Gastrocnemius medialis (tissue), 4 donors: ENCODE measurements at places on chromosomes 7 and 10.

DNA sequence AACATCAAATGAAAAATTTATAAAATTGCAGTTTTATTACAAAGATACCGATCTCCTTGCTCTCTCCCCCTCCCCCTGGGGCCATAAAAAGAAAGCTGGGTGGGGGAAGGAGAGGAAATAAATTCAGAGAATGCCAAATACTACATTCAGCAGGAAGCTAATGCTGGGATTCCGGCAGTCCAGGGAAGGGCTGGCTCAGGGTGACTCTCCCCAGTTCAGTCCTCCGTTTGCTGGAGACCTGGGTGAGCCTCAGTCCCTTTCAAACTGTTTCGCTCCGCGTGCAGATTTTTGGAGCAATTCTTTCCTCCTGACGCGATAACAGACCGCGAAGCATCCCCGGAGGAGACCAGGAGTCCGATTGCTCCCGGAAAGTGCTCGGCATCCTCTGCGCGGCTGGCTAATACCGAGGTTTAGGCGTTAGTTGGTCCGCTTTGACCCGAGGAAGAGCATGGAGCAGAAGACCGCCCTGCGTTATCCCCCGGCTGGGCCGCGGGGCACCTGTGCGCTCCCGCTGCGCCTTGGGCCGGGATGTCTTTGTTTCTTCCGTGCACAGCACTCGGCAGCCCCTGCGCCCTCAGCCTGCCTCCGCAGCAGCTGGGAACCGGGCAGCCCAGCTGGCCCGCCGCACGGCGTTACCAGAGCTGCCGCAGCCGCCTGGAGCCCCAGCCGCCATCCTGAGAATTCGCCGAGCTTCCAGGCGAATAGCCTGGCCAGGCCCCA is 3.9 kb upstream of the HOXA2 start:
- no peaks in the 10 kb centered on the region for H3K27me3 ChIP-seq
- peak overlapping the region; percentile 65 for H3K27ac ChIP-seq
- peaks cover 20% of the 10 kb centered on the region for H3K4me1 ChIP-seq
- DNase-seq, result no peak
- H3K36me3 ChIP-seq, result no peaks in the 10 kb centered on the region

DNA sequence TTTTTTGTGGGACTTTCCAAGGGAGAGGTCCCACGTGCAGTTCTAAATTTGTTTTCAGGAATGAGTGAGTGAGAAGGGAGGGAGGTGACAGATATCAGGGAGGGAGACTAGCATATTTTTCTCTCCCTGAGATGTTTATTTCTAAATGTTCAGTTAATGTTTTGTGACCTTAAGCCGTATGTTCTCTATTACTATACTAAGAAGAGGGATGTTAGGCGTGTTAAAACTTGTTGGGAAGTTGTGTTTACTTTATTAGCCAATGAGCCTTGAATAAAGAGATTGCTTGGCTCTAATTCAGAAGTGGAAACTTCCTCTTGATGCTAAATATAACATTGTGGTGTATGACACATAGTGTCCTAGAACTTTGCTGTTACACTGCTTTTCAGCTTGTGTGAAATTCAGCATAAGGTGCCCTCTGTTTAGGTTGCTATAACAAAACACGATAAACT is 37.3 kb downstream of the DNAH11 start:
- no peaks in the 10 kb centered on the region for H3K27me3 ChIP-seq
- peak overlapping the region; percentile 48 for H3K27ac ChIP-seq
- DNase-seq, result no peak
- no peak overlapping the region for H3K4me3 ChIP-seq

- no peak overlapping the region for H3K27ac ChIP-seq
- H3K4me1 ChIP-seq, result peaks cover 4% of the 10 kb centered on the region
- DNase-seq, result no peak
- no peak overlapping the region for H3K4me3 ChIP-seq
- no peaks in the 10 kb centered on the region for H3K36me3 ChIP-seq
Measured at GRCh38 chr10:22369434-22370072, 24.3 kb downstream of the SPAG6 start.

DNA sequence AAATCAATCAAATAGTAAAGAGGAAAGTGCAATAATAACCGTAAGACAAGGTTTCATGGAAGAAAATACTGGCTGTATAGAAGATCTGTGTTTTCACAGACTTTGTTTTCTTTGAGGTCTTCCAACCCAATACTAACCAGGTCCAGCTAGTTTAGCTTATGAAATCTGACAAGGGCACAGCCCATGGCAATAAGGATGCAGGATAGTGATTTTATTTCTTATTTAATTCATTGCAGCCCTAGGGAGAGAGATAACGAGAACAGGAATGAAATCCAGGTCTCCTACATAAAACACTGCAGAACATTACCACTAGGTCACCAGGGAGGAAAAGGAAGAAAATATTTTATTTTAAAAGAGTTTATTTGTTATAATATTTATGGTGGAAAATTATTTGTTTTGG is 145.1 kb downstream of the DNAJC1 start:
- no peaks in the 10 kb centered on the region for H3K27me3 ChIP-seq
- DNase-seq, result no peak
- no peak overlapping the region for H3K27ac ChIP-seq
- H3K4me3 ChIP-seq, result no peak overlapping the region
- H3K4me1 ChIP-seq, result no peaks in the 10 kb centered on the region

DNA sequence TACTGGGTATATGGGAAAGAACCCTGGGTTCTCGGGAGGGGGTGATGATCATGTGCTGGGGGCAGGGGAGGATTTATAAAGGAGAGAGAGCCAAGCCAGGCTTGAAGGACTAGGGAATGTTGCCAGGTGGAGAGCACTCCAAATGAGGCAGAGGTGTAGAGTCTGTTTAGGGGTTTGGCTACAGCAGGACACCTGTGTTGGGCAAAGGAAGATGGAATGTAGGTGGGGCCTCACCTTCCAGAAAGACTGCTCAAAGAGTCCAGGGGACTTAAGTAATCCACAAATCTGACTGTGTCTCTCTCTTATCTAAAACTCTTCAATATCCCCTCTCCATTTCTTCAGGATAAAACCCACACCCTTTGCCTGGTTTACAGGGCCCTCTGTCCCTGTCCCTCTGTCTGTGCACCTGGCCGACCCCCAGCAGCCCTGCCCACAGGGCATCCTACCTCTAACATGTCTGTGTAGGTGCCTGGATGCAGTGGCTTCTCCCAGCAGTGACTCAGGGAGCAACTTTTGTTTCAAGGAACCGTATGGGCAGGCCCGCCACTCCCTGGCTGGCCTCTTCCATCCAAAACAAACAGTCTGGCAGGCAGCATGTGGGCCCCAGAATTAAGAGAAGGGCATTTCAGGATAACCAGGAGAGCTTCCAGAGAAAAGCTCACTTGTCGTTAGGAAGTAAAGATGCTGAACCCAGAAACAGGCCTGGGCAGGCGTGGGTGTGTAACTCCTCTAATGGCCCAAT is 10.6 kb upstream of the PLEKHA1 start:
- H3K27ac ChIP-seq, result no peak overlapping the region
- H3K27me3 ChIP-seq, result no peaks in the 10 kb centered on the region
- H3K4me3 ChIP-seq, result no peak overlapping the region
- H3K36me3 ChIP-seq, result no peaks in the 10 kb centered on the region
- no peak for DNase-seq
- H3K4me1 ChIP-seq, result peaks cover 5% of the 10 kb centered on the region

DNA sequence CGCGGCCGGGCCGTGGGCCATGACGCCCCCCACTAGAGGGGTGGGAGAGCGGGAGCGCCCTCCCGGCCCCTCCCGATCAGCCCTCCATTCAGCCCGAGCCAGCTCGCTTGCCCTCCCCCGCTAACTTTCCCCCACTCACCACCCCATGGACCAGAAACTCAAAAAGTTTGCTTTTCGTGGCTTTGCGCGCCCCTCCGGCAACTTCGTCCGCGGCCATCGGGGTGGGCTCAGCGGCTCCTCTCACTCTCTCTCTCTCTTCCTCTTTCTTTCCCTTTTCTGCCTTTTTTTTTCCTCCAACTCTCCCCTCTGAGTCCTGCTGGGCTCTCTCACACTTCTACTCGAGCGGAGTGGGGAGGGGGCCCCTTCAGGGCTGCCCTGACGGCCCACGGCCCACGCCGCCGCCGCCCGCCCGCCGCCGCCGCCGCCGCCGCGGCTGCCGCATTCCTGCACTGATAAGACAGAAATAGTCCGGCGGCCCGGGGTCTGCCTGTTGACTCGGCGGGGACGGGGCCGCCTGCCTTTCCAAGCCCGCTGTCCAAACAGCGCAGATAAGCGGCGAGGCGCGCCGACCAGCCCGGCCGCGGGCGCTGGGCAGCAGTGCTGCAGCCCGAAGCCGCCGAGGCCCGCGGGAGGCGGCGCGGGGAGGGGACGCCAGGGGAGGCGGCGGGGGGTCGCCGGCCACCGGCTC is at the start of gene SMARCD3:
SMARCD3 (minus strand) TSS at position 349 of the 688 bp plus-strand sequence; CDS start at position 217, 132 bp downstream.
- peak within 1 kb of the TSS; percentile 68 for H3K4me3 ChIP-seq
- H3K27ac ChIP-seq, result peak within 1 kb of the TSS; percentile 100
- no peaks in the 10 kb centered on the region for H3K27me3 ChIP-seq
- H3K4me1 ChIP-seq, result peaks cover 77% of the 10 kb centered on the region

- no peak overlapping the region for H3K27ac ChIP-seq
- H3K36me3 ChIP-seq, result no peaks in the 10 kb centered on the region
- no peaks in the 10 kb centered on the region for H3K4me1 ChIP-seq
- no peak for DNase-seq
- H3K4me3 ChIP-seq, result no peak overlapping the region
Measured at GRCh38 chr10:43012578-43012977, 64.3 kb upstream of the RET start.

- no peaks in the 10 kb centered on the region for H3K36me3 ChIP-seq
- no peak for DNase-seq
- H3K27me3 ChIP-seq, result no peaks in the 10 kb centered on the region
- no peak overlapping the region for H3K4me3 ChIP-seq
- H3K4me1 ChIP-seq, result no peaks in the 10 kb centered on the region
- H3K27ac ChIP-seq, result no peak overlapping the region
Measured at GRCh38 chr10:131750973-131751826, 149.6 kb upstream of the PPP2R2D start.

- no peak overlapping the region for H3K27ac ChIP-seq
- no peaks in the 10 kb centered on the region for H3K27me3 ChIP-seq
- no peaks in the 10 kb centered on the region for H3K4me1 ChIP-seq
- H3K36me3 ChIP-seq, result no peaks in the 10 kb centered on the region
- no peak for DNase-seq
Measured at GRCh38 chr10:121284936-121285335, 313.3 kb downstream of the FGFR2 start.

DNA sequence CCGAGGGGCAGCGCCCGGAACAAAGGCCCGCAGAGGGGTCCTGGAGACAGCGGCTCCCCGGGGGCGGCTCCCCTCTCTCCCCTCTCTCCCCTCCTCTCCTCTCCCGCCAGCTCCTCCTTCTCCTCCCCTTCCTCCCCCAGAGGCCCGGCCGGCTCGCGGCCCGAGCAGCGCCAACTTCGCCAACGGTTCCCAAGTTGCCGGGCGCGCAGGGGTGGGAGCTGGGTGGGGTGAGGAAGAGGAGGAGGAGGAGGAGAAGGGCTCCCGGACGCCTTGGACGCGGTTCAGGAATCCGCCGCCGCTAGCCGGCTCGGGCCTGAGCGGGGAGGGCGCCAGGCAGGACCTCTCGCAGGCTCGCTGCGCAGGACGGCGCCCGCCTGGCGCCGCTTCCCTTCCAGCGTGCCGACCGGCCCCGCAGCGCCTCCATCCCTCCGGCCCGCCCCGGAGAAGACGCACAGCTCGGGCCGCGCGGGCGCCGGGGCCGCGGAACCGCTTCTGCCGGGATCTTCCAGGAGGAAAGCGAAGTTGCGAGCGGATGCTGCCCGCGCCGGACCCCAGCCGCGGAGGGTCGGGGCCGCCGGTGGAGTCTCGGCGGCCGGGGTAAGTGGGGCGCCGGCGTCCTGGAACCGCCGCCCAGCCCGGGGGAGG is at the start of gene CHST3:
CHST3 (plus strand) TSS at position 298 of the 645 bp plus-strand sequence. CDS start 41,448 bp downstream, outside the sequence.
- no peaks in the 10 kb centered on the region for H3K27me3 ChIP-seq
- peak within 1 kb of the TSS; percentile 97 for H3K27ac ChIP-seq
- H3K36me3 ChIP-seq, result no peaks in the 10 kb centered on the region

- no peak for DNase-seq
- no peak overlapping the region for H3K4me3 ChIP-seq
- H3K36me3 ChIP-seq, result no peaks in the 10 kb centered on the region
- H3K27me3 ChIP-seq, result no peaks in the 10 kb centered on the region
Measured at GRCh38 chr7:146701166-146701565, 584.6 kb downstream of the CNTNAP2 start.

DNA sequence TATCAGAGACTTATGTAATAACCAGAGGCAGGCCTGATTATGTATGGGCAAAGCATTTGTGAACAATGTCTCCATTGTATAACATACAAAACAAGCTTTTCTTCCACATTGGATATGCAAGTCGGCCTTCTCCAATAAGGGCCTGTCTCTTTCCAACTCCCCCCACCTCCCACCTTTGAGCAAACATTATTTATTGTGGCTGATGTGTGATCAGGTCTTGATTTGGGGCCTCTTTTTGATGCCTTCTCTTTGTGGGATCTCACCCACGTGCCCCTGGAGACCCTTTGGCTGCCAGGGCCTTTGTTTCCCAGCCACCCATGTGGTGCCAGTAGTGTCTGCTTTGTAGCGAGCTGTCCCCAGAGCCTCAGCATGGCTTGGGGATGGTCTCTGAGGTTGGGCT is 53.0 kb downstream of the TCF7L2 start:
- H3K4me1 ChIP-seq, result peaks cover 28% of the 10 kb centered on the region
- no peaks in the 10 kb centered on the region for H3K27me3 ChIP-seq
- no peaks in the 10 kb centered on the region for H3K36me3 ChIP-seq
- no peak for DNase-seq
- no peak overlapping the region for H3K4me3 ChIP-seq

- no peaks in the 10 kb centered on the region for H3K4me1 ChIP-seq
- no peaks in the 10 kb centered on the region for H3K27me3 ChIP-seq
- no peak overlapping the region for H3K4me3 ChIP-seq
- DNase-seq, result no peak
- no peaks in the 10 kb centered on the region for H3K36me3 ChIP-seq
Measured at GRCh38 chr10:127353544-127353943, 157.2 kb upstream of the INSYN2A start.
